RPMI7951 (cell line): ENCODE measurements at places on chromosomes 3 and 15. TPM values are rescaled to one million over a fixed set of nuclear protein-coding genes. Genes with fewer than 3 reads are reported as not detected.

DNA sequence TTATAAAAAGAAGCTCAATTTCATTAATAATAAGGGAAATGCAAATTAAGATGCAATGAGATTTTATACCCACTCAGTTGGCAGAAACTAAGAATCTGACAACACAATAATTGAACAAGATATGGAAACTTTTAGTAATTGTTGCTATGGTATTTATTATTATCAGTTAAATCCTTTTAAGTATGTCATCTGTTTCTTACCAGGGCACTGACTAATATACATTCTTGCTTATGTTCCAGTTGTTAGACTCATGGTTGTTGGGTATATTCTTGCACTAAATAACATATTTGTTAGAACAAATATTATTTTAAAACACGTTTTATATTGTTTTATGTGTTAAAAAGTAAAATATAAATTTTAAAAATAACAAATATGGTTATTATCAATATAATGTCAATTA is 690.3 kb downstream of the MECOM start:
- no peak for DNase-seq

- peak; percentile 85 for DNase-seq
Measured at GRCh38 chr3:148943506-148944205, 47.7 kb upstream of the GYG1 start.

- no peak for DNase-seq
Measured at GRCh38 chr3:170483485-170484262, 65.0 kb downstream of the CLDN11 start.

GRCh38 chr3:128975276-128975675 is 18.6 kb downstream of the CFAP92 start:
- no peak for DNase-seq

DNA sequence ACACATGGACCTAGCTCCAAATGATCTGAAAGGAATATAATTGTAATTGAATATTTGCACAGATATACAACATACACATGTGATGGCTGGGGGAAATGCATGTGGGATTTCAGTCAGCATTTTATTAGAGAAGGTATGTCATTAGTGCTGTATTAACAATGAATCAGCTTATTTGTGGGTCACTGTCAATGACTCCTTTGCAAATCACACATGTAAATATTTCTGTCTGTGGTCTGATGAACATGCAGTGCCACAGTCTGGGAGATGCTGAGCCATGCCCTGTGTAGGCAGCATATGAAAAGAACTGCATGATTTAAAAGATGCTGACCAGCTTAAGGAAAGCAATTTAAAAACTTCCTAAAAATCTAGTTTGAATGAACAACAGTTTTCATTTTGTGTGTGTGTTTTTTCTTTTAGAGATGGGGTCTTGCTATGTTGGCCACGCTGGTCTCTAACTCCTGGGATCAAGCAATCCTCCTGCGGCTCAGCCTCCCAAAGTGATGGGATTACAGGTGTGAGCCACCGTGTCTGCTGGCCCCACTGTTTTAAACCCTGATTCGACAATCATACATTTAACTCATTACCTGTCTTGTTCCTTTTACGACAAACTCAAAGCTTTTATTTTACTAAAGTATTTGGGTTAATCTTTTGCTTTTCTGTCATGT is 803 bp upstream of the B3GNT5 start:
- no peak for DNase-seq

DNA sequence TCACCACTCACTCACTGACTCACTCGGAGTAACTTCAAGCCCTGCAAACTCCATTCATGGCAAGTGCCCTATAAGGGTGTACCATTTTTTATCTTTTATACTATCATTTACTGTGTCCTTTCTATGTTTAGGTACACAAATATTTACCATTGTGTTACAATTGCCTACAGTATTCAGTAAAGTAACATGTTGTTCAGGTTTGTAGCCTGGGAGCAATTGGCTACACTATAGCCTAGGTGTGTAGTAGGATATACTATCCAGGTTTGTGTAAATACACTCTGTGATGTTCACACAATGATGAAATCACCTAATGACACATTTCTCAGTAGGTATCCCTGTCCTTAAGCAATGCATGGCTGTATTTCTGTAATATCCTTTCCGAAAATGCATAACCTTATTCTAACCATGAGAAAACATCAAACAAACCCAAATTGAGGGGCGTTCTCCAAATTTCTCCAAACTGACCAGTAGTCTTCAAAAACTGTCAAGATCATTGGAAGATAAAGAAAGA is 17.9 kb upstream of the CNOT10 start:
- DNase-seq = no peak

- DNase-seq = no peak
Measured at GRCh38 chr3:104428337-104428925, 938.3 kb upstream of the ALCAM start.

- no peak for DNase-seq
Measured at GRCh38 chr15:57656434-57656833, 50.1 kb upstream of the POLR2M start.

DNA sequence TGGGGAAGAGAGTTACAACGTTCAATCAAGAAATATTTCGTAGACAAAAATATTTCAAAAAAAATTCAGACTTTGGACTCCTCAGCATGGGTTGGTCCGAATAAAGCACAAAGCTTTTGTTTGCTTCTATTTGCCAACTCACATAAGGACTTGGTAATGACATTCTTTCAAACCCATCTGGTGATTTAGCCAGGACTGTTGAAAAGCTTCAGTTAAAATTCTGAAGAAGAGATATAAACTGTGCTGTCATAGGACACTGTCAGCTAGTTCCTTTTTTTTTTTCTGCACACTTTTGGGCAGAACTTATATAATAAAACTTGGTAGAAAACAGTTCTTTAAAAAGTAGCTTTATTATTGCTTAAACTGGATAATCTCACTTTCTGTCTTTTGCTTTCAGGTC is 660.8 kb upstream of the SGO1 start:
- no peak for DNase-seq

DNA sequence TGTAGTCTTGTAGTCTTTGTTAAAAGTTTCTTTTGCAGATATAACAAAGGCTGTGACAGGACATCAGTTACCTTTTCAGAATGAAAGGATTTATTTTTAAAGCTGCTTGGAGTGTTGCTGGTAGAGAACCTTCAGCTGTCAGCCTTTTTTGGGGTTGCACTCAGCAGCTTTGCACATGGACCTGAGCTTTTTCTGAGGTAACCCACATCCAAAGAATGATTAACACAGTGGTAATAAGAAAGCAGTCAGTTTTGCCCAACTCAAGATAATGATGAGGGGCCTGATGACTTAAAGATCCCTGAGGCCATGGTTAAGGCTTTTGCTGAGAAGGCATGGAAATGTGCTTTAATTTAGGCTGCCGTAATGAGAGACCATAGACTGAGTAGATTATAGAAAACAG is 1042.7 kb downstream of the PLOD2 start:
- no peak for DNase-seq

DNA sequence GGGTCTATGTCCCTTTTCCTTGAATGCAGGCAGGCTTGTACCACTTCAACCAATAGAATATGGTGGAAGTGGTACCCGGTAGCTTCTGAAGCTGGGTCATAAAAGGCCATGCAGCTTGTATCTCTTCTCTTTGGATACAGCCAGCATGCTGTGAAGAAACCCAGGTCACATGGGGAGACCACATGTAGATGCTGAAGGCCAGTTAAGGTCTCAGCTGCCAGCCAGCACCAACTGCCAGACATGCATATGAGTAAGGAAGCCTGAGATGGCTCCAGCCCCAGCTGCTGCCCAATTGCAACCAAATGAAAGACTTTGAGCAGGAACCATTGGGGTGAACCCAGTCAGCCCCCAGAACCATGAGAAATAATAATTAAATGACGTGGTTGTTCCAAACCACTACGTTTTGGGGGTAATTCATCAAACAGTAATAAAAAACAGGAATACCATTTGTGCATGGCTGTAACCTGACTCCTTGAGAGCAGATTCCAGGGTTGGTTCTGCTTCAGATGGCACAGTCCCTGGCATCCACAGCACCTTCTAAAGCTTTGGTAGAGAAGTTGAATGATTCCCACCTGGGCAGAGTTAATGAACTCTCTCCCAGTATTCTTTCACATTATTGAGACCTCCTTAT is 3.8 kb downstream of the RBP2 start:
- no peak for DNase-seq

The LTF gene
- 0.49 and 0.72 TPM in 2 replicates for total RNA-seq

- no peak for DNase-seq
Measured at GRCh38 chr3:99633887-99634558, 4.4 kb upstream of the COL8A1 start.

The BTLA gene
- total RNA-seq = 0.10 TPM in 1 of 2 replicates, not detected in the other

DNA sequence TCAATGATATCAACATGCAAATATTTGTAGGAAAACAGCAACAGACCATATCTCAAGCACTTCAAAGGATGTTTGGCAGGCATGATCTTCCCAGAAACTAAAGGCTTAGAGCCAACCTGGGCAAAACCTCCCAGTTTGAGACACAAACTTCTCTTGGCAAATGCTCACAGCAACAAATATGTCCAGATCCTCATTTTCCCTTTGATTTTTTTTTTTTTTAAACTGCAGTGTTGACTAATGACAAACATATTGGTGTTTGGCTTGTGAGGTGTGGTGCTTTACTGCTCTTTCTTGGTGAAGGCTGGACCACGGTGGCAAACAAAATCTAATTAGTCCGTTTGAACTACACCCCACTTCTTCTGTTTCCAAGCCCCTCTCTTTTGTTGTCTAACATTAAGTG is 87.2 kb downstream of the EBLN2 start:
- DNase-seq = no peak

The SMCO1 gene
- total RNA-seq = not detected in 2 replicates

The ANKUB1 gene
- 0.12 TPM in 1 of 2 replicates, not detected in the other for total RNA-seq

The STAC gene
- 3.7 and 3.9 TPM in 2 replicates for total RNA-seq

DNA sequence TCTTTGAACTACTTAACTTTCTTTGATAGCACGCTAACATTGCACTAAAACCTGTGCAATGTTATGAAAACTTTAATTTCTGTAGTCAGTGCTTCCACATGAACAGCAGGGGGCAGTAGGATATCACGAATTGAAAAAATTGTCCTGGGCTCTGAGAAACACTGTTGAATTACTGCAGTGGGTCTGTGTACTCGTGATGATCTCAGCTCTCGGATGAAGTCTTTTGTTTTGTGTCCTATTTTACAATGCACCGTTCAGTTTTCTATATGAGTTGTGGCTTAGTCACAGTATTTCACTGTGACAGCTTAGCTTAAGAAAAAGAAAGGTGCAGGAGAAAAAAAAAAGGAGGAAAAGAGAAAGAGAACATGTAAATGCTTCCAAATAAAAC is 141.3 kb upstream of the CCDC54 start:
- peak; percentile 85 for DNase-seq

- peak; percentile 94 for DNase-seq
Measured at GRCh38 chr15:89822026-89822425, 7.4 kb upstream of the ANPEP start.

- DNase-seq = no peak
Measured at GRCh38 chr3:177060492-177060891, 136.8 kb downstream of the TBL1XR1 start.

DNA sequence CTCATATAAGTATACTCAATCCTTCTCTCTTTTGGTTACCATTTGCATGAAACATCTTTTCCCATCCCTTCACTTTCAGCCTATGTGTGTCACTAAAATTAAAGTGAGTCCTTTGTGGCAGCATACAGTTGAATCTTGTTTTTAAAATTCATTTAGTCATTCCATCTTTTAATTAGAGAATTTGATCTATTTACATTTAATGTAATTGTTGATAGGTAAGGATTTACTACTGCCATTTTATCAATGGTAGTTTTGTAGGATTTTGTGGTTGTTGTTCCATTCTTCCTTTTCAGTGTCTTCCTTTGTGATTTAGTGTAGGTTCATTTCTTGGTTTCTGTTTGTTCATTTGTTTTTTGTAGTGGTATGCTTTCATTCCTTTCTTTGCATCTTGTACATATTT is 191.9 kb upstream of the CTNNB1 start:
- DNase-seq = no peak

GRCh38 chr3:48218537-48218936 is 4.8 kb upstream of the CAMP start:
- DNase-seq = no peak

- peak; percentile 75 for DNase-seq
Measured at GRCh38 chr3:134473868-134474546, 11.8 kb downstream of the ANAPC13 start.

- no peak for DNase-seq
Measured at GRCh38 chr3:29083676-29084075, 197.2 kb upstream of the RBMS3 start.

DNA sequence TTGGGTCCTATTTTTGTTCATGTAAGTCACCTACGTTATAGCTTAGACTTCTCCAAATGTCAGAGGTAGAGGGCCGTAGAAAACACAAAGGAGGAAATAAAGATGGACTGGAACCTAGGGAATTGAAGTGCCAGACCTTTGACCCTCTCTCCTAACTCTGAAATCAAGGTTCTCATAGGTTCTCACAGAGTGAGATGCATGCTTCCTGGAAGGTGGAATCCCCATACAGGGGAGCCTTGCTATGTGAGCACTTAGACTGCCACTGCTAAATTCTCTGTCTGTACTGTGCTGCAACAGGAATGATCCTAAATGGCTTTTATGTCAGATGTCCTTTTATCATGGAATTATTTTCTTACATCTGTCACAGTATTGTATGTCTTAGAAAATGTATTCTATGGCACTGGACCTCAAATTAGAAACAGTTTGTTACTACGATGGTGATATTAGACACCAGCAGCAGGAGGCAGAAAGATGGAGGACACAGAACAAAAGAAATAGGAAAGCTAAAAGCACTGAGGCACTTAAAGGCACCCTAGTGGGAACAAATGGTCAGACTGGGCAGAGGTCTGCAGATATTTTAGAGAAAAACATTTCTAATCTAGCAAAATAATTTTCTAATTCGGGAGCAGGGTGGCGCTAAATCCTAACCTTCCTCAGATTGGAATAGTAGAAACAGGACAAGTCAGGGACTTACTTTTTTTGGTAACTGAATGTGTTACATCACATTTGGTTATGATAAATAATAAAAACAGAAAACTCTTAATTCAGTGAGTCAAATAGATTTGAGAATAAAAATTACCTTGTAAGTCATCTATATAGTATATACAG is 60.2 kb upstream of the CDAN1 start:
- no peak for DNase-seq

- DNase-seq = no peak
Measured at GRCh38 chr3:126536126-126536525, 12.2 kb downstream of the CHST13 start.

The CPNE9 gene
- total RNA-seq = not detected in 2 replicates

GRCh38 chr3:167837466-167837865 is 101.9 kb downstream of the SERPINI1 start:
- peak; percentile 22 for DNase-seq

The COL6A5 gene
- not detected in 2 replicates for total RNA-seq
